ENCODE measurements at places on chromosomes 4 and X.

DNA sequence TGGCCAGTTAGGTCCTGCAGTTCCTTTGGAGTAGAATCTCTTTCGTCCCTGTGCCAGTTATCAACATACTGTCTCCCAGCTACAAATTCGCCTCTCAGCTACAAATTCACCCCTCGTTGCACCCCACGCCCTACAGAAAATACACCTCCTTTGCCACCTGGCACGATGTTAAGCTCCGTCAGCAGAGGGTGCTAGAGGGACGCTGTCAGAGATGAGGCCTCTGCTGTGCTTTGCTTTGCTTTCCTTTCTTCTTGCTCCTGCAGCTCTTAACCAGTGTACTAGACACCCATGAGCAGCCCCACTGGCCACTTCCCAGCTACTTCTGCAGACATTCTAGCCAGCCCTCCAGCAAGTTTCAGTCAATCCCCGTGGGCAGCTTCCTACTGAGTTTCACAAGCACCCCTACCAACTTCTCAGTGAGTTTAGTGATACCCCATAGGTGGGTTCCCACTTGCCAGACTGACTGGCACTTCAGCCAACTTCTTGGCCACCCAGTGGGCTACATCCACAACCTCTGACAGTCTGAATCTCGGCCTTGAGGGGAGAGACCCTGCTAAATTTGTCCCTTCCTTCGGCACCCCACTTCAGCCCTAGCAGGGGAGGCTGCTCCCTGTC lies 21.8 kb downstream of the HAUS3 start:
- DNase-seq = peak; percentile 59

GRCh38 chrX:39144956-39145355 lies 343.7 kb downstream of the MID1IP1 start:
- DNase-seq = no peak

DNA sequence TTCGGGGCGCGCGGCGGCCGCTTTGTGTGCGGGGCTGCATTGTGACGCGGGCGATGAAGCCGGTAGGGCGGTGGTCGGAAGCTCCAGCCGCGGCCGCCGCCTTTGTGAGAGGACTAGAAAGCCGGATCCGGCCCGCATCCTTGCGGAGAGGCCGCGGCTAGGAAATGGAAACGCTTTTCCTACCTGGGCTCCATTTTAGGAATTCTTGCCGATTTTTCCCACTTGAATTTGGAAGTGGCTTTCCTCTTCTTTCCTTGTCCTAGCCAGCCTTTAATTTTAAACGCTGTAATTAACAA lies 708 bp downstream of the TMSB4X start:
- no peak for DNase-seq

DNA sequence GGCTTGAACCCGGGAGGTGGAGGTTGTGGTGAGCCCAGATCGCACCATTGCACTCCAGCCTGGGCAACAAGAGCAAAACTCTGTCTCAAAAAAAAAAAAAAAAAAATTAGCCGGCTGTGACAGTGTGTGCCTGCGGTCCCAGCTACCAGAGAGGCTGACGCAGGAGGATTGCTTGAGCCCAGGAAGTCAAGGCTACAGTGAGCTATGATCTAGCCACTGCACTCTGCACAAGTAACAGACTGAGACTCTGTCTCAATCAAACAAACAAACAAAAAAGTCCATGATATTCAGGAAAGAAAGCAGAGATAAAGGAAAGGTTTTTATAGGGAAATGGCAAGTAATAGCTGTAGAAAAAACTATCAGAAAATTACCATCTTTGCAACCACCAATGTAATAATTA lies 2.1 kb upstream of the LAGE3 start:
- no peak for DNase-seq

DNA sequence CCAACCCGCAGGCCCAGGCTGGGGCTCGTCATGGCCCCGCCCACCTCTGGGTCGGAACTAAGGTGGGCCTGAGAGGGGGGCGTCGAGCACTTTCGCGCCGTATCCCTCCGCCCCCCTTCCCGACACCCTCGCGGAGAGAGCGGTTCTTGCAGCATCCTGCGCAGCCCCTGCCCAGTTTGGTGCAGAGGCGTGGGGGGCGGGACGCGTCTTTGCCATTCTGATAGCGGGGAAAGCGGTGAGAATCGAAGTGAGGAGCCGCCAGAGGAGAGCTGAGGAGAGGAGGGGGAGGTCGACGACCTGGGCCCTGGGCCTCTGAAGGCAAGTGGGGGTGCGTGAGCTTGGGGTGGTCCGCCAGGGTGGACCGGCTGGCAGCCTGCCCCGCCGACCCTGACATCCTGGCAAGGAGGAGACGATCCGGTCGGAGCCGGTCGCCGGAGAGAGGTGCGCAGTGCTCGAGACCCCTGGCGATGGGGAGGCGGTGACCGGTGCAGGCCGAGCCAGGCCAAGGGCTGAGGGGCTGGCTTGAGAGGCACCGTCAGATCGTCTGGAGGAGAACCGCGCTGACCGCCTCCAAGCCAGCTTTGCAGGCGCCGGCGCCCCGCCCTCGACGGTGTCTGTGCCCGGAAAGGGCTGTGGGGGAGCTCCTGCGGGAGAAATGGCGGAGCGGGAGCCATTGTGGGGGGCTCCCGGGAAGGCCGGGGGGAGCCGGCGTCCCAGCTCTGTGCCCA lies 25.5 kb downstream of the GPRASP3 start:
- DNase-seq = no peak

DNA sequence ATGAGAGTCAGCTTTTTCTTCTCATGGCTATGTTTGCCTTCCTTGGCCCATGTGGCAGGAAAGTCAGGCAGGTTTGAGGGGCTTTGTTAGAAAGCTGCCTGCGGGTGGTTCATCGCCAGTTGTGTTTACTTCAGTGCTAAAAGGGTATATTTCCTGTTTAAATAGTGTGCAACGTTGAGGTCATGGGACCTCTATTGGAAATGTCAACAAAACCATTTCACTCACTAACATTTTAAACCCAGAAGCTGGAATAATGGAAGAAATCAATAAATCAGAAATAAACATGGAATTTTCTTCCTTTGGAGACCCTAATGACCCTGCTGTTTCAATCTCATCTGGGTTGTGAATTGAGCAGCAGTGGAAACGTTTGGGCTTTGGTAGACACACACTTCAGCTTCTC lies 185.8 kb downstream of the ANKRD50 start:
- no peak for DNase-seq

DNA sequence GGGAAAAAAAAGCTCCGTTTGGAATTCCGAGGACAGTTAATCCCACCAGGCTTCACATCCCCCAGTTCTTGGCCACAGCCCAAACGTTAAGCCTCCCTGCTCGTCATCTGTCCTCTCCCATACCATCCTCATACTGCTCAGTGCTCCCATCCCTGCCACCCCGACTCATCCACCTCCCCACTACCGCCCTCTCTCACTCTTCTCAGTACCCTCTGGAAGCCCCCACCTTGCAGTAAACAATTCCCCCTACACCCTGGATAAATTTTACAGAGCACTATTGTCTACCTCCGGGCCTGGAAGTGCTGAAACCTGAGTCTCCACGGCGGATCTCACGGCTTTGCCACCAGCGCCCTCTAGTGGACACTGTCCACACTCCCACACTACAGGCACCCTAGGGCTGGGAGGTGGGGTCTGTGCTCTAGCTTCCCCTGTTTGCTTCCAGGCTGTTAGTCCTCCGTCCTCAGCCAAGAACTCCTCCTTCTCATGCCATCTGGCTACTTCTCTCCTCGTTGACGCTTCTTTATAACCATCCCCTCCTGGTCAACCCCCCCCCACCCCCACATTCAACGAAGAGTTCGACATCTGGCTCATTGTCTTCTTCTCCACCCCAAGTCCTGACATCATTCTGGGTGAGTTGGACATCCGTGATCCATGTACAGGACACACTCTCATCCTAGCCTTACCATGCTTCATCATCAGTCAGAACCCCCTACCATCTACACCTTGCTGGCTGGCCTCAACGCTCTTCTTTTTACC lies 54.5 kb downstream of the RTL9 start:
- peak; percentile 51 for DNase-seq

- DNase-seq = no peak
Measured at GRCh38 chr4:1027915-1028238, 16.5 kb downstream of the FGFRL1 start.

DNA sequence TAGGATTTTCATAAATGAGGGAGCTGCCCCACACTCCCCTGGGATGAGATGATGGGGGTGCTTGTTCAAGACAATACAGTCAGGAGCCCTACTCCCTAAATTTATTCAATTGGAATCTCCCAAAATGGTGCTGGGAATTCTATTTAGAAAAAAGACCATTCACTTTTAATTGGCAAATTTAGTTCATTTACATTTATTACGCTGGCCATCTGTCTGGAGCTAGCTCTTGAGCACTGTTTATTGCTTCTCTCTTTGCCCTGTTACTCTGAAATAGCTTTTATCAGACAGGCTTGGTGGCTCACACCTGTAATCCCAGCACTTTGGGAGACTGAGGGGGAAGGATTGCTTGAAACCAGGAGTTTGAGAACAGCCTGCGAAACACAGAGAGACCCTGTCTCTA lies 2.0 kb upstream of the ARSD start:
- no peak for DNase-seq

- no peak for DNase-seq
Measured at GRCh38 chr4:39484582-39485272, 25.9 kb downstream of the LIAS start.

DNA sequence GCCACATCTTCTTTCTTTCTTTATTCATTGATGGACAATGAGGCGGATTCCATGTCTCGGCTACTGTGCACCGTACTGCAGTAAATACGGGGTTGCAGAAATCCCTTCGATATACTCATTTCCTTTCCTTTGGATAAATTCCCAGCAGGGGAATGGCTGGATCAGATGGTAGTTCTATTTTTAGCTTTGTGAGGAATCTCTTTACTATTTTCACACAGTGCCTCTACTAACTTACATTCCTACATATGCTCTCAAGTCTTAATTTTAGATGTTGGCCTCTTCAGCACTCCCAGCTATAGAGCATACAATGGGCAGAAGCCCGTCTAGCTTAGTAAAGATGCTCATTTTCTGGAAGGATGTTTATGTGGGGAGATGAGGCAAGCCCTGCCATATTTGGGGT lies 317.4 kb downstream of the ASMT start:
- DNase-seq = no peak
